Neural crest cell (in vitro differentiated cells): ENCODE measurements at places on chromosomes 12 and 14.

DNA sequence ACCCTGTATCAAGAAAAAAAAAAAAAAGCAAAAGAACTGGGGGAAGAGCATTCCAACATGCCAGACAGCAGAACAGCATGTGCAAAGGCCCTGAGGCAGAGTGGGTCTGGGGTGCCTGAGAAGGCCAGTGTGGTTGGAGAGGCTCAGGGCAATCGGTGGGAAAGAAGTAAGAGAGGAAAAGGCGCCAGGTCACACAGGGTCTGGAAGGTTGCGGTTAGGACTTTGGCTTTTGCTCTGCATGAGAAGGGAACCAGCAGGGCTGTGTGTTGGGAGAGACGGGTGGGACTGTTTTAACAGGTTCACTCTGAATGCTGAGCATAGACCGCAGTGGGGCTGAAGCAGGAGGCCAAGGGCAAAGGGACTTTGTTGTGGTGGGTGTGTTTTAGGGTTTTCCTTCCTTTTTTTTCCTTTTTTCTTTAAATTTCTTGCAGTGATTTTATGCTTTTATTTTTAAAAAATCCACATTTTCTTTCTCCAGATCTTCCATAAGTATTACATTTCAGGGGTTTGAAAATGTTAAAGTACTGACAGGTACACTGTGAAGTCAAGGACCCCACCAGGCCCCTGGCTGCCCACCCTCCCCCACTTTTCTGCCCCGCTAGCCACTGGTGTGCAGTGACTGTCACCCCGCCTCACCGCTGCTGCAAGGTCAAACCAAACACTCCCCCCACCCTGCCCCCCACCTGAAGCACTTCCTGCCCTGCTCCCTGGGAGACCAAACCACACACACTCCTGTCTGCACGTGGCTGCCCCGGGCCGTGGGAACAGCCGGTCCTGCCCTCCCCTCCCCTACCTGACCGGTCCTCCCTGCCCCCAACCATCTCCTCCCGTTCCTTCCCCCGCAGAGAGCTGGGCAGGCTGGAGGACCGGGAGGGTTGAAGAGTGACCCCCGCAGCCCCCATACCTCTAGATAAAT is 30.0 kb downstream of the DTX1 start:
- no peak for DNase-seq

- DNase-seq, result no peak
These were observed 33.2 kb upstream of the FAM222A start for GRCh38 chr12:109680264-109681005.

- no peak for DNase-seq
These were observed 77.2 kb downstream of the FERMT2 start for GRCh38 chr14:52873694-52874093.

- DNase-seq, result no peak
These were observed 11.0 kb upstream of the TBPL2 start for GRCh38 chr14:55451398-55451797.

- DNase-seq, result no peak
These were observed 7.3 kb upstream of the BATF start for GRCh38 chr14:75514673-75515628.

DNA sequence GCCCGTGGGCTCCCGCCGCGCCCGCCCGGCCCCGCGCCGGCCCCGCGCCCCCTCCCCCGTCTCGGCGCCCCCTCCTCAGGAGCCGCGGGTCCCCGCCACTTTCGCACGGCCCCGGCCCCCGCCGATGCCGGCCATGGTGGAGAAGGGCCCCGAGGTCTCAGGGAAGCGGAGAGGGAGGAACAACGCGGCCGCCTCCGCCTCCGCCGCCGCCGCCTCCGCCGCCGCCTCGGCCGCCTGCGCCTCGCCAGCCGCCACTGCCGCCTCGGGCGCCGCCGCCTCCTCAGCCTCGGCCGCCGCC is 263 bp downstream of the RCOR1 start:
- DNase-seq, result no peak

GRCh38 chr12:72256725-72257124 is 15.4 kb upstream of the TRHDE start:
- DNase-seq, result no peak

DNA sequence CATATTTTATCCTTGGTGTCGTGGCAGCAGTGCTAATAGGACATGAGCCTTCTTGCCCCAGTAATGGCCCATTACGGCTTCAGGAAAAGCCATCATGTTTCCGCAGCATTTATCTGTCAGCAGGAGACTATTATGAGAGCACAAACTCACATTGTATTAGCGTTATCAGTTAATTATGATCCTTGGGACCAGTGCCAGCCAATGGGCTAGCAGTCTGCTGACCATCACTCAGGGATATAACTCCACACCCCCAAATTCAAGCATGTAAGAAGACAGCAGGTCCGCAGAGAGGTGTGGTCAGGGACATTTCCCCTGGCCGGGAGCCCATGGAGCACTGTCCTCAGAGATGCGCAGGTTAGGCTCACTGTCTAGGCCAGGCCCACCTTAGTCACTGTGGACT is 4.9 kb upstream of the ESRRB start:
- DNase-seq, result no peak

- no peak for DNase-seq
These were observed 3.7 kb upstream of the CACNA2D4 start for GRCh38 chr12:1922075-1922709.

DNA sequence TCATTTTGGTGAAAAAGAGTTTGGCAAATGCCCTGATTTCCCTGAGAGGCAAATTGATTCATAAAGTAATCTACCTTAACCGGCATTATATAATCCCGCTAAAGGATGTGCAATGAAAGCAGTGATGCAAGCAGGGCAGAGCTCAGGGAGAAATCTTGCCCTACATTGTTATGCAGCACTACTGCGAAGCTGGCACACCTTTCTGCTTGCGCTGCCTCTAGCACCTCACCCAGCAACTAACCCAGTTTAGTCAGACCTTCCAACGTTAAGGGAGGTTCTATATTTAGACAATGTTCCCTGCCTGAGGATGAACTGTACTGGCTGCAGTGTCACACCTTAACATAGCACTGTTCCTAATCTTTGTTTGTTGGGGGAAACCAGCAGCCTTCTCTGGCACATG is 60.8 kb upstream of the CCDC196 start:
- DNase-seq, result no peak

- no peak for DNase-seq
These were observed 15.8 kb upstream of the CFAP54 start for GRCh38 chr12:96473394-96474093.

DNA sequence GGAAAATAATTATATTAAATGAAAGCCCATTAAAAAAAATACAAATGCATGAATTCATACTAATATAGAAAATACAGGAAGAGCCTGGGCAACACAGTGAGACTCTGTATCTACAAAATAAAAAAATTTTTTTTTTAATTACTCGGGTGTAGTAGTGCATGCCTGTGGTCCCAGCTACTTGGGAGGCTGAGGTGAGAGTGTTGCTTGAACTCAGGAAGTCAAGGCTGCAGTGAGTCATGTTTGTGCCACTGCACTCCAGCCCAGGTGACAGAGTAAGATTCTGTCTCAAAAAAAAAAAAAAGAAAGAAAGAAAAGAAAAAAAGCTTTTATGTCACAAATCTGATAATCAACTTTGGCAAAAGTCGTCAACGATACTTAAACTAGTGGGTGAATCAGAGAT is 80.6 kb upstream of the PLEKHA5 start:
- DNase-seq, result no peak

DNA sequence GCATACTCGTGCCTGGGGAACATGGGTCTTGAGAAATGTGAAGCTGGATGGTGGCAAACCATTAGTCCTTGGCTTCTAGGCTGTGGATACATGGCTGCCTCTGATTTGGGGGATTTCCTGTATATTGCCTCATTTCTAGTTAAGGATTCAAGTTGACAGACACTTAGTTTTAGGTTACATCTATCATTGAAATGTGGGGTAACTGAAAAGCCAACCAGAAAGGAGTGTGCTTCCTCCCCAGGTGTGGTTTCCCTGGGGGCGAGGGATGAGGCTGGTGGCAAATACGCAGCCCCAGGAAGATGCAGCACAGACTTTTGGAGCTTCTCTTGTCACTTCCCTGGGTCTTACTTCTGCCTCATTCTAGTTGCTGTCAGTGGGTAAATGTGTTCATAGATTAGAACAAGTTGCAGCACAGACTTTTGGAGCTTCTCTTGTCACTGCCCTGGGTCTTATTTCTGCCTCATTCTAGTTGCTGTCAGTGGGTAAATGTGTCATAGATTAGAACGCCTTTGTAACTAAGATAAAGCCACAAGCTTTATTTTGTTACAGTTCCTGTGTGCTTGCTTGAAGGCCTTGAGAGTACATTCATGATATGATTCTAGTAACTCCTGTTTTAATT is 85.1 kb downstream of the BORCS5 start:
- no peak for DNase-seq

GRCh38 chr12:87847147-87847546 is 182.1 kb downstream of the C12orf50 start:
- DNase-seq, result no peak

DNA sequence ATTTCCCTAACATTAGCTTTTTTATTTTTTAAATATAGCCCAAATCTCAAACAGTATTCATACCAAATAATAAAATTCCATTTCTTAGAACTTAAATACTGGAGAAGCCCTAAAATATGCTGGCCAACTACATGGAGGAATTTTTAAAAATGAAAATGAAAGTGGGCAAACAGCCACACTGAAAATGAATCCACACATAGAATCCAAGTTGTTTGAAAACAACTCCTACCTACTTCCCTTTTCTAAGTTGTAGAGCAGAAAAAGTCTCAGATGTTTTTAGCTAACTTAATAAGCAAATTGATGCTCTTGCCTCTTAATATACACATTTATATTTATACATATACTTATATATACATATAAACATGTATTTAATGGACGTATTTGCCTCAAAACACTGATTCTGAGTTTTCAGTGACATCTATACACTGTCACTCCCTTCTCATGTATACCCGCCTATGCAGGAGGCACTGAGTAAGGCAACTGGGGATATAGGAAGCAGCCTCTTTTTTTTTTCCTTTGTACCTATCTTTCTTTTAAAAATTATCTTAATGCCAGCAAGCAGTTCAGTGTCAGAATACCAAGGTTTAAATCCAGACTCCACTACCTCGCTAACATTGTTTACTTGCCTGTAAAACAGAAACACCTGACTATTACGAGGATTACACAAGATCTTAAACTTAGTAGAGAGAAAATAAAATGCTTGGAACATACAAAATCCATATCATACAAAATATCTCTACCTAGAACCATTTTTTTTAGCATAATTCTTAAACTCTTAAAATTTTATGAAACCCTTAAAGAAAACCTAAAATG is 13.3 kb downstream of the DICER1 start:
- no peak for DNase-seq

DNA sequence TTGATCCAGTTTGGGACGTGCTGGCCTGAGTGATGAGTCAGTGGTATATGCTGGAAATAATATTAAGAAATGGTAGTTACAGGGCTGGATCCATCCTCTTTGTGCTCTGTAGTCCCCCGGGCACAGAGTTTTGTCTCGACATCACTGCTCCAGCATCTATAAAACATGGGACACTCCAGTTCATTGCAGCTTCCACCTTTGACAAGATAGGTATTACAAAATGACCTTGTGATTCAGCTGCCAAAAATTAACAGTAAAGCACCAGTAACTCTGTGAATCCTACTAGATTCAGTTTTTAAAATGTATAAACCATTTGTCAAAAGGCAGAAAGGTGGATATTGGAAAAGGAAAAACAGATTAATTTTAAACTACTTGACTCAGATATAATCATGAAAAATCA is 14.6 kb upstream of the GNG2 start:
- no peak for DNase-seq

GRCh38 chr12:46904406-46905238 is 78.8 kb upstream of the SLC38A4 start:
- no peak for DNase-seq

DNA sequence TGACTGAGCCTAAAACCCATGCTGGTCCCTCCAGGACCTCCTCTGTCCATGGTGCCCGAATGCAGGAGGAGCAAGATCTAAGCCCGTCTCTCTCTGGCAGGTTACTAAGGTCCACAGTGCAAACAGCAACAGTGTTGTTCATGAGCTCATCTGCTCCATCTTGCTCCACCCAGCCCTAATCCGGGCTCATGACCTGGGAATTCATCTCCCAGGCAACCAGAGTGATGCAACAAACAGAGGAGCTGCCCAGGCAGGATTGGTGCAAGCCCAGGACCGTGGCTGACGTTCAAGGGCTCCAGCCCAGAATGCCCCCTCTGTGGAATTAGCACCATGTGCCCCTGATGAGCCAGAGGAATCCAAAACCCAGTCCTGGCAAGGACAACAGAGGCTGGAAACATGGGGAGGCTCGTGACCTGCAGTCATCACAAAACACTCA is 29.9 kb downstream of the HSPB8 start:
- no peak for DNase-seq
